ENCODE measurements at places on chromosomes 5 and 9.

DNA sequence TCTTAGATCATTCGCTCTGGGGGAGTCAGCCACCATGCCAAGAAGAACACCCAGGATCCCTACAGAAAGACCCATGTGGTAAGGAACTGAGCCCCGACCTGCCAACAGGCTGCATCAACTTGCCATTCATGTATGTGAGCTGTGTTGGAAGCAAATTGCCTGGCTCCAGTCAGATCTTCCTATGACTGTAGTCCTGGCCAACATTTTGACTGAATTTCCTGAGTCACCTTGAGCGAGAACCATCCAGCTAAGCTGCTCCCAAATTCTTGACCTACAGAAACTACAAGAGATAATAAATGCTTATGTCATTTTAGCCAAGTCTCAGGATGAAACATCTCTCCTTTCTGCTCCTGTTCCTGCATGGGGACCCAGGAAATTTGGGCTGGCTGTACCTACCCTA is 40.0 kb upstream of the SLC44A1 start:
- no peak for DNase-seq

GRCh38 chr5:91272858-91273257 is 110.3 kb downstream of the ARRDC3 start:
- DNase-seq: peak; percentile 62

GRCh38 chr5:72126796-72127195 is 19.5 kb downstream of the MAP1B start:
- no peak for DNase-seq

- DNase-seq: no peak
Measured at GRCh38 chr9:36322462-36322861, 64.2 kb upstream of the GNE start.

GRCh38 chr9:135255033-135255840 is 167.8 kb downstream of the OLFM1 start:
- no peak for DNase-seq

Measured in GM13976 (cell line).